Right hindlimb (tissue), 1 donor: ENCODE measurements at places on chromosomes 7 and 10.

DNA sequence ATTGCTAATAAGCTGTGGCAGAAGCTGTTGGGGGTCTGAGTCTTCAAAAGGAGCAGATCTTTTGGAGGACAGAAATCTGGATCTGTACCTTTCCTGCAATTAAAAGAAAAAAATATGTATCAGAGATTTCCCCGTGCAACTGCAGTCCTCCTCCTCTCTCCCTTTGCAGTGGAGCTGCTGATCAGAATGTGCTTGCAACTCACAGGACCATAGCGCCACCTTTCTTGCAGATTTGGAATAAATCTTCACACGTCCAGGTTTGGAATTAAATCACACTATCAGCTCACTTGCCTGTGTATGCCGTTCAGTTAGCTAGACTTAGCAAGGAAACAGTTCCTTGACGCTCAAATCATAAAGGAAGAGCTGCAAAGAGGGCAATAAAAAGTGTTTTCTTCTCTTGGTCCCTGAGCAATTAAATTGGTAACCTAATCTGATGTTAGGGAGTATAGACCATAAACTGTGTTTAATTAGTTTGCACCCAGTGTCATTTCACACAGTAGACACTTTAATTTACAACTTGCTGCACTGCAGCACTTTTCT lies 77.4 kb downstream of the PON1 start:
- DNase-seq: peak; percentile 73

- DNase-seq: no peak
Observed at GRCh38 chr10:126218778-126219649, 169.3 kb downstream of the ADAM12 start.

- DNase-seq: no peak
Observed at GRCh38 chr7:128804484-128804883, 12.7 kb downstream of the CCDC136 start.

DNA sequence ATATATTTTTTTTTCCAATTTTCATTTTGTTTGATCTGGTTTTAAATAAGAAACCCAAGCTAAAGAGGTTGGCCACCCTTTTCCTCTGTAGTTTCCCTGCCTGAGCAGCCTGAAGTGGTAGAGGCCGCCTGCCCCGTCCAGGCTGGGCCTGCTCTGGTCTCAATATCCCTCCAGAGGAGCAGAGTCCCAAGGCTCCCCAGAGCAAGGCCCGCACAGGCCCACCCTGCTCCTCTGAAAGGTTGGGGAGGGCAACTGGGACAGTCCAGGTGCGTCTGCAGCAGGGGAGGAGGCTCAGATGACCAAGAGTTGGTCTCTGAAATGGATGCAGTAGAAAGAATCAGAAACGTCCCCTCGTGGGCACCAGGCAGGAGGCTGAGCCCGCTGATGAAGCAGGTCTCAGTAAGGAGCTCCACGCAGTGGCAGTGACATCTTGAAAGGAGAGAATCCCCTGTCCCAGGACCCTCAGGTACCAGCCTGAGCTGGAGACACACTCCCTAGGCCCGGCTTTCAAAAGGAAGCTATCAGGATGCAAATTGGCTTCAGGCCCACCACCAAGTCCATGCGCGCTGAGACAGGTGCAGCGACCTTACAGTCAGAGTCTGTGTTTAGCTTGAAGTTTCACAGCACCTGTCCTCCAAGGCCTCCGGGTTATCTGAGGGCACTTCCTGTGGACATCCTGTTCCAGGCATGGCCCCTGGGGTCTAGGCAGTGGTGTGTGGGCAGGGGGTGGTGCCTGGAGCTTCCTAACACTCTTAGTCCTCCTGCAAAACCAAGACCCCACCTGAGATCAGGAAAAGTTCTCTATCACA lies 37.7 kb downstream of the EN2 start:
- no peak for DNase-seq

- DNase-seq: peak; percentile 49
Observed at GRCh38 chr10:102627736-102628293, 16.5 kb upstream of the TRIM8 start.

DNA sequence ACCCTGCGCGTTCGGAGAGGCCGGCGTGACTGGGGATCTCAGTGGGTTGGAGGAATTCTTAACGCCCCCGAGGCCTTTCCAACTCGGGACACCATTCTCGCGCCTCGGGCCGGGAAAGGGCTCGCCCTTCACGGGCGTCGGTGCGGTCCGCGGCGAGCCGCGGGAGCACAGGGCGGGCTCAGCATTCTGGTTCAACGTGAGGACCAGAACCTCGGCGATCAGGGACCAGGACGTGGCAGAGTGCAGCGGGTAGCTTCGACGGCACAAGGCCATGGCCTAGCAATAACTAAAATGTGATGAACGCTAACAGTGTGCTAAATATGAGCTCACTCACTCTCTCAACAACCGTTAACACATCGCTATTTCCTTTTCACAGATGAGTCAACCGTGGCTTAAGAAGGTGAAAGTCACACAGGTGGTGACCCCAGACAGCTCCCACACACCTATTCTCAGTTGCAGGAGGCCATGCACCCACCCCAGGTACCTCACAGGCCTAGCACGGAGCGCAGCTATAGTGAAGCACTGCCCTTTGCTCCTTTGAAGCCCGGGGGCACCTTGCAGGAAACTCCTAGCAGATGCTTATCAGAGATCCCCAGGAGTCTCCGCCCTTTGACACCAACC lies 4.5 kb upstream of the EMX2 start:
- no peak for DNase-seq

DNA sequence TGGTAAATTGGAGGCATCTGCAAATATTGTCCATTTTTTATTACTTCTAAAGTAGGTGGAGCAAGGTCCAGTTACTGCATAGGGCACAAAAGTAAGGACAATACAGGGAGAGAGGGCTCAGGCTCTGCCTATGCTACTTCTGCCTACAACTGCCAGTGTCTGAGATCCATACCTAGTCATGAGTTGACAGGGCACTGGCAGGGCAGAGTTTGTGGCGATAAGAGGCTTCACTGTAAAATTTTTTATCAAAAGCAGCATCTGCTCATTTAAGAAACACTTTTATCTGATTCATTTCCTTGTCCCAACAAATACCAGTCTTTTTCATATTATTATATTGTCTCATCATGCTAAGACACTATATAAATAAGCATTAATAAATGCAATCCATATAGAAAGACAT lies 178.0 kb downstream of the LRRN3 start:
- DNase-seq: no peak

DNA sequence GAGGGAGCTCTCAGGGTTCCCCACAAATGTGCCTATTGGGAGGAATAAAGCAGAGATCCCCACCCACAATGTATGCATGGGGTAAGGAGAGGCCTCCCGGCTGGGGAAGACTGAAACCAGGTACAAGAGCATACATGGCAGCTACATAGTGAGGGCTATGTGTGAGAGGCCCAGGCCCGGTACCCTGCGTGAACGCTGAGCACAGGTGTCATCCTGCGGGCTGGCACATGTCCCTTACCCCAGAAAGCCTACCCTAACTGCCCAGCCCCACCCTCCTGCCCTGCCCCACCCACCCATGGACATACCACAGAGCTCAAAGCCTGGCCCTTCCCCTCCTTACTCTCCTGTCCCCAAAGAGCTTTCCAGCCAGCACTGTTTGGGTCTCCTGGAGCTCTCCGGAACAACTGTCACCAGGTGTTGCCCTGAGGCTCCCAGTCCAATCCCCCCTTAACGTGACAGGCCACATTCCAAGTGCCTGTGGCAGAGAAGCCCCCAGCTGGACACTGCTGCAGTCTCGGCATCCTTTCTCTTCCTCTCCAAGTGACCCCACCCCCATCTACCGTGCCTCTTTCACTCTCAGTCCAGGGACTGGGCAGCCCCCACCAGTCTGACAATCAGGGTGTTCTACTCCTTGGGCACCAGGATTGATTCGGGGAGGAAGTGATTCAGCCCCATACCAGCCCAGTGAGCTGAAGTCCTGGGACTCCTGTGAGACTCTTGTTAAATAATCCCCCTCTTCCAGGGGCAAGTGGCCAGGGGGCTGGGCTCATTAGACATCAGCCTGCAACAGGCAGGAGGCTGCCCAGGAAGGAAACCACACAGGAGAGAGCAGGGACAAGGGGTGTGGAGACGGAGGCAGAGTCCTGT lies 19.6 kb downstream of the GRID1 start:
- no peak for DNase-seq

DNA sequence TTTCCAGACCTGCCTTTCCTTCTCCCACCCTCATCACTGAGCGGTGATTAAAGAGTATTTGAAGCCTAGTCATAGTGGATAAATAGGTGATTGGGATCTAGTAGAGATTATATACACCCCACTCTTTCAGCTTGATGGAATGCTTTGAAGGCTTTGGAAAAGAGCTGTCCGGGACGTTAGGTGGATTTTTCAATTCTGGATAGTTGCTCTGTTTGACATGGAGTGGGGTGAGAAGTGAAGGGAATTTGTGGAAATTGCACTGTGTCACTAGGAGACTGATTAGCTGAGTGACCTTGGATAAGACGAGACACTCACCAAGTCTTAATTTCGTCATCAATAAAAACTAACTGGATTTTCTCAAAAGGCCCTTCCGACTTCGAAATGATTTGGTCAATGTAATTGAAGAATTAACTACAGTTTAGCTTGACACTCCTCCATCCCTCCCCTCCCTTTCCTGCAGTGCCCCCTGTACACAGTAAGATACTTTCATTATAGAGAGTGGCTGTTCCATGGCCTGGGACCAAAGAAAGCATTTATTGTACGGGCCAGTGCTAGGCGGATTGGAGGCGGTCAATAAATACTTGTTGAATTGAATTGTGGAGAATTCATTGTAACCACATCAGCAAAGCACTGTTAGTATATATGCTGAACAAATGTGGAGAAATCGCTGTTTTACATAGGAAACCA lies 962 bp downstream of the ZKSCAN1 start:
- DNase-seq: no peak

DNA sequence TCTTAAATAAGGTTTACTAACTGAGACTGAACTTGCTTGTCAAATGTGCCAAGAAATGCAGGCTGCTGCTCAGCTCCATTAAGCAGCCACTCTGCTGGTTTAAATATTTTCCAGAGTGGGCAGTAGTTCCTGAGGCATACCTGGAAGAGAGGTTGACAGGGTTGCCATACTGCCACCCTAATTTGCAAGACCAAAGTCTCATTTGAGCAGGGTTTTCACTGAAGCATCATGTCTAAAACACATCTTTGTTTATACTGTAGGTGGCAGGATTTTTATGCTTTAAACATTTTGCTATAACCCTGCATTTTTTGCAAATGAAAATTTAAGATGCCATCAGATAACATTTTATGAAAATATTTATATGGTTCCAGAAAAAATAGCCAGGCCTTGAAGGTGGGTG lies 618.0 kb upstream of the LRRTM3 start:
- no peak for DNase-seq

- no peak for DNase-seq
Observed at GRCh38 chr10:100622946-100623345, 87.2 kb downstream of the HIF1AN start.

DNA sequence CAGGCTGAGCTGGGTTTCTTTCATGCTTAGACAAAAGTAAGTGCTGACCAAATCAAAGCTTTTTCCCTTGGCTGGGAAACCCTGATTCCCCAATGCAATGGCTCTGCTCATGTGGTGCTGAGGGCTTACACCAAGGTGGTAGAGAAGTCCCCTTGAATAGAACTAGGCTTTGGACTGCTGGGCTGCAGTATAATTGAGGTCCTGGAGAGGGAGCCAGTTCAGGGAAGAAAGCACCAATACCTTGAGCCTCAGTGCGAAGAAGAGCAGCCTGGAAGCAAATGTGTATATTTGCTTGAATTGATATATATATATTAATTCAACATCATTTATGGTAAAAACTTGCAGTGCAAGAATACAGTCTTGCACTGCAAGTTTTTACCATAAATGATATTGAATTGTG lies 391.1 kb downstream of the RPS24 start:
- no peak for DNase-seq

DNA sequence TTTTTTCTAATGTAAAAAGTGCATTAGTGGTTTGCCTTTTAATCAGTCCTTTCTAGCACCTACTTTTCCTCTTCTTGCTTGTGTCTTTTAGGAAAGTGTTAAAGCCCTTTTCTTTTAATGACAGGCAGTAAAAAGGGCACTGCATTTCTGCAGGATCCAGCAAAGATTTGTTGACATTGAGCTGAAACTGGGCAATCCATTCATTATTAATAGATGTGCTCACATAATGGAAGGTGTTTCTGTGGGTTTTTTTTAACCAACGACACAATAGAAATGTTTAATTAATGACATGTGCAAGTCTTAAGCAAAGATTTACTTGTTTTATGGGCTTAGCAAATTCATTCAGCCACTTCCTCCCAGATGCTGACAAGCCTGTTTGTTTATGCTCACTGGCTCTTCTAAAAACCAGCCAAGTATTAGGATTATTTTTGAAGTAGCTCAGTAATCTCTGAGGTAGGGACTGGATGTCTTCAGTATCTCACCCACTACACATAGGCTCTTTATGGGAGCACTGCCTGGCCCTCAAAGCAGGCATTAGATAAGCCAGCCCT lies 1201.1 kb downstream of the SORCS1 start:
- no peak for DNase-seq

DNA sequence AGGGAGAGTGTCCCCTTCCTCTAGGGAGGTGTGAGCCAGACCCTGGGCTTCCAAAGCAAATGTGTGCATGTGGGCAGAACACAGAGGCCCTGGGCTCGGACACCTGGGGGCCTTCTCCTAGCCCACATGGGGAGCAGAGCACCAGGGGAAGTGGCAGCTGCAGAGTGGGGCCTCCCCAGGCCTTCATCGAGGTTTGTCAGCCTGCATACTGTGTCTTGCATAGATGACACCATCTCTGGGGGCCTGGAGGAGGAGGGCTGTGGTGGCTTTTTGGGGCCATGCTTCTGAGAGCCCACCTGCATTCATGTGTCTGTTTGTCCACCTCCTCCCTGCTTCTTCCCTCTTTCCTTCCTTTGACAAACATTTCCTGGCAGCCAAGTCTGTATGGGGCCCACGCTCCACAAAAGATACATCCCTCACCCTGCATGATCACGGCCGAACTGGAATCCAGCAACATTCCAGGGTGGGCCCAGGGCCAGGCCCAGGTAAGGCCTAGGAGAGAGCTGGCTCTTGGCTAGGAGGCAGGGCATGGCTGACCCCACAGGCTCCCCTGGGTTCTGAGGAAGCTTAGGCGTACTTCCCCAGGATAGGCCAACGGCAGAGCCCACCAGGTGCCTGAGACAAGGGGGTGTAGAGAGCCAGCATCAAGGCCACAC lies 79.2 kb downstream of the ZMIZ1 start:
- no peak for DNase-seq

DNA sequence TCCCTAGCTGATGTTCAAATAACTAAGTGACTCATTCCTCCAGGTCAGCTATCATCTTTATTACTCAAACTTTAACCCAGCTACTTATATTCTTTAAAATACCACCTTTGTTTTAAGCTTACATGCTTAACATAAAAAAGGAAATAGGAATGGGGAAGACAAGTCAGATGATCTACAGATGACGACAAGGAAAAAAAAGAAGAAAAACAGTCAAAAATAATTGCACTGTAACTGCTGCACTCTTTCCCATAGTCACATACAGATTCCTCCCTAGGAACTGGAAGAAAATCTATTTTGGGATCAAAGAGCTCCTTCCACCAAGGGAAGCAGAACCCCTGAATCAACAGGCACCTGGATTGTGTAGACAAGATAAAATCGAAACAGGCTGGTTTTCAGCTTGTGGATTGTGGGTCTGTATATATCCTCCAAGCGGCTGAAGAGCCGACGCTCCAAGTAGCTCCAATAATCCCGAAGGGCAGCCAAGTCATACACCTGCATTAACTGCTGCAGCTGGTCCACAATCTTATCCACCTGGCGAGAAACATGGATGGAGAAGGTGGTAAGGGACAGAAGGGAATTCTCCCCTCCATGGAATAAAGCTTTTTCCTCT lies 2.0 kb downstream of the WDR91 start:
- DNase-seq: no peak
